Activated T-helper 1 cell treated with Interleukin-2 at 50 U/mL for 16 hours (primary cell): ENCODE measurements at places on chromosomes 6 and 20.

- no peak for DNase-seq
Observed at GRCh38 chr6:170040115-170040500, 250.8 kb downstream of the DLL1 start.

DNA sequence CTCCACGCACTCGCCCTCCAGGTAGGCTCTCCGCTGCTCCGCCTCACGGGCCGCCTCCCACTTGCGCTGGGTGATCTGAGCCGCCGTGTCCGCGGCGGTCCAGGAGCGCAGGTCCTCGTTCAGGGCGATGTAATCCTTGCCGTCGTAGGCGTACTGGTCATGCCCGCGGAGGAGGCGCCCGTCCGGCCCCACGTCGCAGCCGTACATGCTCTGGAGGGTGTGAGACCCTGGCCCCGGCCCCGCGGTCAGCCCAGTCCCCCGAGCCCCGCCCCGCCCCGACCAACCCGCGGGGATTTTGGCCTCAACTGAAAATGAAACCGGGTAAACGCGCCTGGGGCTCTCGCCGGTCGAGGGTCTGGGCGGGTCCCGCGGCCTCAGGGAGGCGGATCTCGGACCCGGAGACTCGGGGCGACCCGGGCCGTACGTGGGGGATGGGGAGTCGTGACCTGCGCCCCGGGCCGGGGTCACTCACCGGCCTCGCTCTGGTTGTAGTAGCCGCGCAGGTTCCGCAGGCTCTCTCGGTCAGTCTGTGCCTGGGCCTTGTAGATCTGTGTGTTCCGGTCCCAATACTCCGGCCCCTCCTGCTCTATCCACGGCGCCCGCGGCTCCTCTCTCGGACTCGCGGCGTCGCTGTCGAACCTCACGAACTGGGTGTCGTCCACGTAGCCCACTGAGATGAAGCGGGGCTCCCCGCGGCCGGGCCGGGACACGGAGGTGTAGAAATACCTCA, 598 bp downstream of the HLA-B start:
- DNase-seq = no peak

- DNase-seq = no peak
Observed at GRCh38 chr6:128379577-128379976, 140.8 kb downstream of the PTPRK start.

GRCh38 chr6:134318236-134318973, 493 bp upstream of the SGK1 start:
- DNase-seq = no peak

- no peak for DNase-seq
Observed at GRCh38 chr20:16816192-16816591, 68.0 kb downstream of the OTOR start.
